ENCODE measurements at places on chromosomes 5 and 9. TPM values are rescaled to one million over a fixed set of nuclear protein-coding genes. Genes with fewer than 3 reads are reported as not detected.

DNA sequence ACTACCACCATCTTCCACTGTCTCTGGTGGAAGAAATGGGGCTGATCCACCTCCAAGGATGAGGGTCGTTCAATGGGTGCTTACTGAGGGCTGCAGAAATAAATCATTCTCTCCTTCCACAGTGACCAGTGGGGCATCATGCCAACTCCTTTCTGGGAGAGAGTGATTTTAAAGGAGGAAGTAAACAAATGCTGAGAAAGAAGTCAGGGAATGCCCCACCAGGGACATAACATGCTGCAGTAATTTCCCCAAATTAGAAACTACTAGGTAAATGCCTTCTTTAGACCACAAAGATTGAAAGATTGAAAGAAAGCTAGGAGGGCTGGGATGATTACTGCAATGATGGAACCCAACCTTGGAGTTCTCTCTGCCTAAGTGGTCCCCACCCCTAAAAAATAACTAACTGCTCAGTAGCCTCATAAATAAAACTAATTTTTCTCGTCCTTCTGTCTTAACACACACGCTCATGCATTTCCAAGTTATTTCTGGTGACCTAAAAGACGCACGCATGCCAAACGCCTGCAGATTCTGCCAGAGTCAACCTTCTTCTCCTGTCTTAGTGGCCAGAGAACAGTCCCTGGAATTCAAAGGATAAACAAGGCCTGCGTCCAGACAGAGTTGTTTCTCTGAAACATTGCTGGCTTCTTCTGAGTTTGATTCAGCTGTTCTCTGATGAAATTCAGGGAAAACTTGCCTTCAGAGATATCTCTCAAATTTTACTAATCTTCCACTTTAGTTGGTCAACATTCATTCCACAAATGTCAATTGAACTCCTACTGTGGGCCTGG is 250.0 kb downstream of the NR3C1 start:
- no peak for DNase-seq

- DNase-seq: no peak
Measured at GRCh38 chr5:143017541-143017940, 247.4 kb downstream of the ARHGAP26 start.

- DNase-seq: no peak
Measured at GRCh38 chr9:34500623-34501267, 22.0 kb downstream of the ENHO start.

DNA sequence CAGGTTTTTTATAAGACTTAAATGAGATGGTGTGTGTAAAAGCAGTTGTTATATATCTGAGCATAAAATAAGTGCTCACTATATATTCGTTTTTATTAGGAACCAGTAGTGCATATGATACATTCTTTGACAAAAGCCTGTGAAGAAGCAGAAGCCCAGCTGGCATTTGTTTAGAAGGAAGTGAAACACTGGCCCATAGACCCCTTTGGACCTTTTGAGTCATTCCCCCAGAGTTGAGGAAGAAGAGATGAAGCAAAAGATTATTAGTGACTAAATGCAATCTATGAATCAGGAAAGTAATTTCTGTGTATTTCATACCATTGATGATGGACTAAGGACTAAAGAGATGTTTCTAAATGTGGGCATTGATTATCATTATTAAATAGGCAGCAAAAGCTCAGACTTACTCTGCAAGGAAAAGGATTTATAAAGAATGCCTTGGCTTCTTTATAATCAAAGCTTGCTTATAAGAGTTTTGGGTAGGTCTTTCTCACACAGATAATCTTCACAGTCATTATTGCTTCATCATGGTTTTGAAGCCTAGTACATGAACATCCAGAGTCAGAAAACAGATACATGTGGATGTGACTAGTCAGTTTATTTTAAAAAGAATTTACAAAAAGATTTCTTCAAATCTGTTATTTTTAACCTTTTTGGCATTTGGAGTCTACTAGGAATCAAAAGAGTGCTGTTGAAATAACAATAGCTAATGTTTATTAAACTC is 16.9 kb upstream of the FER start:
- no peak for DNase-seq

GRCh38 chr9:112091810-112092209 is 83.3 kb downstream of the SUSD1 start:
- no peak for DNase-seq

GRCh38 chr5:156920861-156921431 is 42.1 kb downstream of the TIMD4 start:
- DNase-seq: no peak

- DNase-seq: no peak
Measured at GRCh38 chr9:84436386-84437109, 96.0 kb upstream of the SLC28A3 start.

DNA sequence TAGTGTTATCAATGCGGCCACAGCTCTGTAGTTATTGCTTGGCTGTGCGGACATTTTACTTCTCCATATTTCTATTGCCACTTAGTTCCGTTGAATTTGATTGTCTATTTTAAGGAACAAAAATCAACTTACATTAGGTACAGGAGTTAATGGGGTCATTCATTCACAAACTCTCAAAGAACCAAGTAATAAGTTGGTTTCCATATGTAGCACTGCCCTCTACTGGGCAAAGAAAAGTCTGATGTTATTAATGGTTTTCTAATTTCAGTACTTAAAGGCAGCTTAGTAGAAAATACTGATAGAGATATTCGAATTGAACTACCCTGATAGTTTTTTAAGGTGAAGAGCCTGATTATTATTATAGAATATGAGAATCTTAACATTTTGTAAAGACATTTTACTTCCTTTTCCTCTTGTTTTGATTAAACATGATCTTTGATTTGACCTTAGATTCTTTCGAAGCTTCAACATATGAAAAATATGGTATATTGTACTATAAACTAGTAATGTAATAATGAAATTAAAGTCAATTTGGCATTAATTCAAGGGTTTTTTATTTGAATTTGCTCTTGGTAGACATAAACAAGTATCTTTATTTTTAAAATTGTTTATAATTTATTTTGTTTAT is 119.5 kb upstream of the CTNND2 start:
- no peak for DNase-seq

GRCh38 chr5:58499941-58500340 is 8.7 kb downstream of the GAPT start:
- no peak for DNase-seq

GRCh38 chr5:51650824-51651223 is 267.6 kb downstream of the ISL1 start:
- DNase-seq: no peak

GRCh38 chr9:13608451-13608850 is 329.0 kb upstream of the MPDZ start:
- DNase-seq: no peak

GRCh38 chr9:137430723-137431415 is 7.7 kb downstream of the NOXA1 start:
- no peak for DNase-seq

DNA sequence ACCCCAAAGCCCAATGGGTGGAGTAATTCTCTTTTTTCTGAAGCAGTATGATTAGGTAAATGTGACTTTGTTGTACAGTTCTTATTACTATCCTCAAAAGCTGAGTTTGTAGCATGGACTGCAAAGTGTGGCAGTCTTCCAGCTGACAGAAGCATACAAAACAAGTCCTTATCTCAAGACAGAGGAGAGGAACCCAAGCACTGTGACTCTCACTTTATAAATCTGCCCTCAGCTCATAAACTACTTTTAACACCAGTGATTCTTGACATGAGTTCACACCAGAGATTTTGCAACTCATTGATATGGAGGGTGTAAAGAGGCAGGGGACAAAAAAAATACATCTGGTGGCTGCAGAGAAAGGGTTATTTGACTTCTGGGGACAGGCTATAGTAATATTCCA is 251.6 kb downstream of the NTRK2 start:
- DNase-seq: no peak

- DNase-seq: no peak
Measured at GRCh38 chr5:132353486-132353995, 16.0 kb upstream of the SLC22A5 start.

GRCh38 chr9:19385786-19386501 is 5.9 kb upstream of the RPS6 start:
- no peak for DNase-seq

DNA sequence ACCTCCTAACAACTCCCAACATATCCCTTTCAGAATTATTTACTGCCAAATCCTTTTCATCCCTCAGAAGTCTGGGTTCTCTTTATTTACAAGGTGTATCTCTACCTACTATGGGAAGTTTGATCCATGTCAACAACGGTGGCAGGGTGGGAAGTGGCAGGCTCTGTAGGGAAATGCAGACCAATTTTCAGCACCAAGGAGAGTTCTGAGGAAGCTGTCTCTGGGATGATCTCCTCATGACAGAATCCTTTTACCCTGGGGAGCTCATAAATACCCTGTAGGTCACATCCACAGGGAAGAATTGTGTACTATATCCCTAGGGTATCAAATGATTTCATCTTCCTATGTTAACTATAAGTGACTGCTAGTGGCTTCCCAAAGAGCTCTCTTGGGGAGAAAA is 107.8 kb upstream of the NEK6 start:
- DNase-seq: no peak

DNA sequence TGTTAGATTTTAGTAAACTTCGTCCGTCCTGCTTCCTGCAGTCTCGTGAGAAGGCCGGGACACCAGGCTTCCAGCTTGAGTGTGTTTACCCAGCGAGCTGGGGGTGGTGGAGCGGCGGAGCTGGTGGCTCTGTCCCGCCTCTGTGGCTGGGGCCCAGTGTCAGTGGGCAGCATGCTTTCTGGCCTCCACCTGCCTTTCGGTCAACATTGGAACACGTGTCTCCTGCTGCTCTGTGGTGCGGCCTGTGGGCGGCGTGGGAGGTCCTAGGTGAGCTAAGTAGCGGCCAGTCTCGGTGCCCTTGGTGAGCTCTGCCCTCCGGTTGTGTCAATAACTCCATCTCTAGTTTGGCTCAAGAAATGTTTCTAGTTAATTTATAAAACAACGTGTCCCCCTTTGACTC is 125.9 kb downstream of the GADD45G start:
- DNase-seq: no peak

GRCh38 chr9:111186021-111186530 is 143.9 kb downstream of the OR2K2 start:
- DNase-seq: no peak

DNA sequence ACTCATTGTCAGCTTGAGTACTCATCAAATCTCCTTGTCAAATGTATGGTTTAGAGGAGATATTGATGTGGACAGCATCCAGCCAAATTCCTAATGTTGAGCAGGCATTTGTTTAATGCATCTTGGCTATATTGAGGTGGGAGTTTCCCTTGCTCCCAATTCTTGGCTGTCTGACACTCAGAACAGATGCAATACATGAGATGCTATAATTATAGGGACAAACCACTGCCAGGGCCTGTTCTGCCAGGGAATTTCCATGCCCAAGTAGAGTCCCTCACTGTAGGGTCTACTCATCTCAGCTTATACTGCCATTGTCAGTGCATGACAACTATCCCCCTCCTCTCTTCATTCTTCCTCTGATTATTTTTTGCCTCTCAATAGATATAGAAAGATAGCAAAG is 392.0 kb upstream of the KCNN2 start:
- no peak for DNase-seq

Gene SMIM32
- not detected for total RNA-seq

Gene PCDHA9
- total RNA-seq: under 0.01 TPM

Gene ADGRV1
- total RNA-seq: 3.5 TPM

Gene FLT4
- 2.6 TPM for total RNA-seq

Gene ADAMTS6
- 16.2 TPM for total RNA-seq

Gene PDE6A
- total RNA-seq: not detected

Gene SH3TC2
- 7.9 TPM for total RNA-seq

Gene FAM221B
- not detected for total RNA-seq

Gene PDZD2
- total RNA-seq: 6.7 TPM

Gene FCHSD1
- 18.1 TPM for total RNA-seq

Gene SCAI
- total RNA-seq: 5.8 TPM

Gene IFT74
- total RNA-seq: 17.5 TPM
